ENCODE measurements at places on chromosomes 3 and 15.

DNA sequence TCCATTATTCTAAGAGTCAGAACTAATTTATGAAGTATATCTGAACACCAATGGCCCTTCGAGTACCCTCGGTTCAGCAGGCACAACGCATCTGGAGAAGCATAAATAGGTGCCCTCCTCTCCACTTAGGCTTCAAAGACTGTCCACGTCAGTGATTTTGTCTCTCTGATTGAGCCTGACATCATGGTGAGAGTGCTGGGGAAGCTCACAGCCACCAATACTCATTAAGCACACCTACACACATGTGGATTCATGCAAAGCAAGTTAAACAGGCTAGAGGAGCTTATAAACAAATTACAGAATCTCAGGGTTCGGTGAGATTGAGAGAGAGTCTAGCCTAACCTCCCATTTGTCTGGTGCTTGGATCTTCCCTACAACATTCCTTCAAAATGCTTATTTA lies 3.6 kb downstream of the CLDN1 start:
- DNase-seq = no peak

- DNase-seq = no peak
Measured at GRCh38 chr15:99135194-99135593, 30.3 kb downstream of the SYNM start.

DNA sequence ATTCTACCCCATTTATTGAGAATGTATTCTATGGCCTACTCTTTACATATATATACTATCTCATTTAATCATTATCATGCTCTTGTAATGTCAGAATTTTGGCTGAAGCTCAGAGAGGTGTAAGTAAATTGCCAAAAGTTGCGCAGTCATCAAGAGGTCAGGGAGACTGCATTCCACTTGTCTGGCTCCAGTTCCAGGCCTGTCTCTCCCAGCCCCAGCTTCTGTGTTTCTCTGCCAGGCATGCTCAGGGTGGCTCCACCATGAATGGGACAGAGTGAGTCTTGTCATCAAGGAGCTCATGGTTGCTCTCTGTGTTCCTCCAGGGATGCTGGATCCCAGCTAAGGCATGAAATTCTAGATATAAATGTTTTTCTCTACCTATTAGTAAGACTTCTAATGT lies 635.1 kb upstream of the MDFIC2 start:
- DNase-seq = no peak

DNA sequence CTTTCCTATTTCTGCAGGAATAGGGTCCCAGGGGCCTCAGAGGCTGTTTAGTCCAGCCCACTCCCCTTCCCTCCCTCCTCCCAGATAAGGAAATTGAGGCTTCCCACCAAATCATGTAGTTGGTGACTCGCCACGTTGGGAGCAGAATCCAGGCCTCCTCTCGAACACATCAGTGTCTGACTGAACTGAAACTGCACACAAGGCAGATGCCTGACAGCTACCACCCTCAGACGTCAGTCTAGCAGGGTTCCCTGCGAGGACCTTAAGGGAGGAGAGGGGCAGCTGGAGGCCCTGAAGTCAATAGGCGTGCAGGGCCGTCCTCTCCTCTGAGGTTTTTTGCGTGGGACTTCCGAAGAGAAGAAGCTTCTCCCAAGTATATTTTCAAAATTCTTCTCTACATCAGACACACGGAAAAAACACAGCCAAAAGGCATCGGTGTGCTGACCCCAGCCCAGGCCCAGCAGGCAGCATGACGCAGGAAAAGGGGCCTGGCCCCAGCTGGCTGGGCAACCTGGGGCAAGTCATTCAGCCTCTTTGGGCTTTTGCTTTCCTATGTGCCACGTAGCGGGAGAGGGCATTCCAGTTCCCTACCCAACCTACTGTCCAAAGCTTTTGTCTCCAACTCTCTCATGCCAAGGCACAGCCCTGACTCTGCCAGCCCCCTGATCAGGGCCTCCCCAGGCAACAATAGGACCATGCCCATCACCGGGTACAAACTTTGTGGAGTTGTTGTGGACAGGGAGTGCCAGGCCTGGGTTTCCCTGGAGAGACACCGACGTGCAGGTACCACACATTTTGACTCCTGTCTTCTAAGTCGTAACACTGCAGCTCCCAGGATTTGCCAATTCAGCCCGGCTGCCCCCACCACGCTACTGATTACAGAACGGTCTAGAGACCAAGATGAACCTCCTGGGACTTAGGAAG lies 283.1 kb downstream of the XXYLT1 start:
- DNase-seq = no peak

- no peak for DNase-seq
Measured at GRCh38 chr15:98315971-98316370, 332.4 kb upstream of the IGF1R start.

DNA sequence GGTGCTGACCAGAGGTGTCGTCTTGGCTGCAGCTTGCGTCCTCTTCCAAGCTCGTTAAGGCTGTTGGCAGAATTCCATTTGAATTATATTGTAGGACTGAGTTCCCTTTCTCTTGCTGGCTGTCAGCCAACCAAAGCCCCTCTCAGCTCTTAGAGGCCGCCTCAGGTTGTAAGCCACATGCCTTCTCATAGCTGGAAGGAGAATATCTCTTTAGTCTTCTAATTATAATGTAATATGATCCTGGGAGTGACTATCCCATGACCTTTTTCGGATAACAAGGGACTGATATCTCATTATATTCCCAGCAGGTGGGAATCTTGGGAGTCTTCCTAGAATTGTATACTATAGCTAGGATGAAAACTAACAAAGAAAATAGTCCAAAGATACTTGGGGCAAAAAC lies 4.8 kb downstream of the SCG5 start:
- DNase-seq = no peak

GRCh38 chr3:189122526-189123205 lies 49.1 kb upstream of the TPRG1 start:
- no peak for DNase-seq

GRCh38 chr15:63603516-63603915 lies 6.3 kb downstream of the FBXL22 start:
- DNase-seq = no peak
